Thyroid gland (tissue), 4 donors: ENCODE measurements at places on chromosomes 2 and 18. TPM values are rescaled to one million over a fixed set of nuclear protein-coding genes. Genes with fewer than 3 reads are reported as not detected.

DNA sequence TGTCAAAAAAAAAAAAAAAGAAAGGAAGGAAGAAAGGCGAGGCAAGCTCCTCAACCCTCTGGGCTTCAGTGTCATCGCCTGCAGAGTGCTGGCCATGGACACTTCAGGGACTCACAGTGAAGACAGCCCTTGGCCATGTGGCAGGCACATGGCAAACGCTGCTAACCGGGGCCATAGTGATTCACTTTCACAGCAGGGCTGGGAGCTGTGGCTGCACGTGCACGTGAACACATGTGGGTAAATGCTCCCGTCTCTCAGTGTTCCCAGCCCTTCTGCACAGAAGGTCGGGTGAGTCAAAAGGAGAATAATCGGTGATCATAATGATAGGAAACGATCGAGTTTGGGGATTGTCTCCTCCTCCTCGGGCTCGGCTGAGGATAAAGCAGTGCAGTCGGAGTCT lies 46.1 kb upstream of the UBE2F start:
- DNase-seq = no peak

Gene KCNG3
- total RNA-seq = not detected

- DNase-seq = no peak
Observed at GRCh38 chr18:60623331-60623730, 250.8 kb upstream of the MC4R start.

- DNase-seq = peak; percentile 31
Observed at GRCh38 chr18:8609659-8610458, 622 bp downstream of the RAB12 start.

Gene C2orf78
- not detected for total RNA-seq

Gene IL36B
- total RNA-seq = not detected

DNA sequence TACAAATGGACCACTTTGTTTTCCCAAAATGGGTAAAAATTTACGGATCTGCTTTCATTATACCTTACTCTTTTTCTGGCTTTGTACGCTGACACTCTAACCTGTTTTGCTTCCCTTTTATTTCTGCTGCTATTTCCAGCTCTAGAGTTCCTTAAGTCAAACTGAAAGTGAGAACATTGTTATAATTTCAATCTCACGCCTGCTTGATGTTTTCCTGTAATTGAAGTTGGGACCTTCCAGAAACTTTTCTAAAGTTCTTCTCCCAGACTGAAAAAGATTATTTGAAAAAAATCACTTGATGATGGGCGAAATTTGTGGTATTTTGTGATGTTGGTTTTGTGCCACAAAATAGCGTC lies 1.8 kb downstream of the GLS start:
- no peak for DNase-seq

DNA sequence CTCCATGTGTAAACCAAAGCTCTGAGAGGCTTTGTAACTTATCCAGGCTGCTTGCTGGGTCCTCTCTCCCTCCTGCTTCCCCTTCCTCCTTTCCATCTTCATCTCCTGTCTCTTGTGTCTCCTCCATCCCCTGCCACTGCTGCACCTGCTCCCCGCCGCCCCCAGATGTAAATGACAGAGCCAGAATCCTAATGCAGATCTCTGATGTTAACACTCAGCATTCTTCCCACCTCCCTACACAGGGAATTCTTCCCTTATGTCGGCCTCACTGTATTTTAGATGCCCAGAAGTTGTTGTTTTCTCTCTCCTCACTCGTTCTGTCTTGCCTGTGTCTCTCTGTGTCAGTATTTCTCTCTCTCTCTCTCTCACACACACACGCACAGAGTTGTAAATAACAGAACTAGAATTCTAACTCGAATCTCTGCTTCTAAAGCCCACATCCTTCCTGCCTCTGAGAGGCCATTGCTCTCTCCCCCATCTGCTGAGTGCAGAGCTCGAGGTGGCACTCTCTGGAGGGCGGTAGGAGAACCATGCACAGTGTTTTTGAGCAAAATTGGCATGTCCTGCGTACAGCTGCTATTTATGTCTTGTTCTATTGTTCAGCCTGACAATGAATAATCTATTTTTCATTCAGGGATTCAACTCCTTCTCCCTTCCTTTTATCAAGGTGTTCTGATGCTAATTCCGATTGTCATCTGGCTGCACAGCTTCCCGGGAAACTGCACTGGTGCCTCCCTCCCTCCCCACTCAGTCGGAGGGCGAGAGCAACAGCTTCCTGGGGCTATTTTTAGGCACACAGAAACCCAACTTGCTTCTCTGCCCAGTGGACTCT lies 219.9 kb downstream of the SH3RF3 start:
- no peak for DNase-seq

Gene NEMP2
- total RNA-seq = 5.6 TPM

DNA sequence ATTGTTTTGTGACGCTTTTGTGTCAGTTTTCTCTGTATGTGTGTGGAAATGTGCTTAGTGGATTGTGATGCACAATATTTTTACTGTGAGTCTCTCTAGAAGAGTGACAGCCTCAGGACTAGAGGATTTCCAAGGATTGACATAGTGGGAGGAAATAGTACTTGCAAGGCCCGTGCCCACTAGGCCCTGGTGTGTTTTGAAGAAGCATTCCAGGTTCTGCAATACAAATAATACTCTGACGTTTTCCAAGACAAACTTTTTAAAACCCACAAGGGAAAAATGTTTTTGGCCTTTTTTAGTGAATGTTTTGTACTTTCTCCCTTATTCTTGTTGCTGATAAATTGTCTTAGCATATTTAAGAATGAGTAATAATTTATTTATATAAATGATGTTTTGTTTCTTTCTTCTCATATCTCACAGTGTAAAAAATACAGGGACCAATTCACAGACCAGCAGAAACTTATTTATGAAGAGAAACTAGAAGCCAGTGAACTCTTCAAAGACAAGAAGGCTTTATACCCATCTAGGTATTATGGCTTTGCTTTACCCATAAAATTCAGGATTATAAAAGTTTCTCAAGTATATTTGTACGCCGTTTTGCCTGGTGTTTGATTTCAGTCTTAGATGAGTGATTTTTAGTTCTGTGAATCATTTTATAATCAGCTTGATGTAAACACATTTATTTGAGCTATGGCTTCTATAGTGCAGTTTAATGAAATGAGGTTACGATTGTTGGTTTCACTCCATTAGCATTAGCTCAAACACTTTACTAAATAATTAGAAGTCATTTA lies 165.6 kb downstream of the MYO1B start:
- no peak for DNase-seq
